Gastroesophageal sphincter (tissue), 4 donors: ENCODE measurements at places on chromosomes 2 and 18.

DNA sequence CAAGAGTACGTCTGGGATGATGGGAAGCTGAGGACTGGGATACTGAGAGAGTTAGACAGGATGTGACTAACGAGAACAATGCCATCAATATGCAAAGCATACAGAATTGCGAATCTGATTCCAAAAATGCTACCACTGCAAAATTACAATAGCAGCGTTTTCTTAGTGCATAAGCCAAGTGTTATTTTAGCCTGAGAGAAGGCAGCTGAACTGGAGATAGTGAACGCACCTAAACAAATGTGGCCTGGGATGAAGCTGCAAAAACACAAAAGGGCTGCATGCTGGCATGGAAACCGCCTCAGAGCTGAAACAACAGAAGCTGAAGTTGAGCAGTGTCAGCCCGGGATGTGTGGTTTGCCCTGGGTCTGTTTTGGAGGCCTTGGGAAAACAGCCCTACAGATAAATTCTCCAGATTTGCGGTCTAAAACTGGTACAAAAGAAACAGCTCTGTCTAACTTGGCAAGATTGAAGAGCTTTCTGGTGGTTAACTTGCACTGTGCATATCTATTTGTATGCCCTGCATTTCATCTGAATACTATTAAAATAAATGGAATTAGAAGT is 45.5 kb downstream of the LYPD6 start:
- no peak for ATAC-seq

DNA sequence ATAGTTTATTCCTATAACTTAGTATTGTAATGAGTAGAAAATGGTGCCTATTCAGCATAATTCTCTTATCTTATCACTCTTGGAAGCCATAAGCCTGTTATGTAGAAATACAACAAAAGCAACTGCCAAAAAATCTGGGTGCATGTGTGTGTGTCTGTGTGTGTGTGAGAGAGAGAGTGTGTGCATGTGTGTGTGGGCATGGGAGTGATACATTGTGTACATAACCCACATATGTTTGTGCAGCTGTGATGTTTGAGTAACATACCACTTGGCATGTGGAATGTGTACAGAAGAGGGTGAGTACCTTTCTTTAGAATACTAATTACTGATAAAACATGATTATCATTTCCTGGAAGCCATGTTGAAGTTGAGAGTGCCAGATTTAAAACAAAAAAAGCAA is 642.3 kb upstream of the SYT4 start:
- no peak for ATAC-seq

DNA sequence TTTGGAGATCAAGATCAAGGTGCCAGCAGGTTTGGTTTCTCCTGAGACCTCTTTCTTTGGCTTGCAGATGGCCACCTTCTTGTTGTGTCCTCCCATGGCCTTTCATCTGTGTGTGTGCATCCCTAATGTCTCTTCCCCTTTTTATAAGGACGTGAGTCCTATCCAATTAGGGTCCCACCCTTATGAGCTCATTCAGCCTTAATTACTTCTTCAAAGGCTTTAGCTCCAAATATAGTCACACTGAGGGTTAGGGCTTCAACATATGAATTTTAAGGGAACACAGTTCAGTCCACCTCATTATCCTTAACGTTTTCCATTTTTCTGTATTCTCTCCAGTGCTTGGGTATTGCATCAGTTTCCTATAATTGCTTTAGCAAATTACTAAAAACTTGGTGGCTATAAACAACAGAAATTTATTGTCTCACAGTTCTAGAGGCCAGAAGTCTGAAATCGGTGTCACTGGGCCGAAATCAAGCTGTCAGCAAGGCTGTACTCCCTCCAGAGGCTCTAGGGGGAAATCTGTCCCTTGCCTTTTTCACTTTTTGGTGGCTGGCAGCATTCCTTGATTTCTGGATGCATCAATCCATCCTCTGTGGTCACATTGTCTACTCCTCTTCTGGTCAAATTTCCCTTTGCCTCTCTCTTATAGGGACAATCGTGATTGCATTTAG is 34.1 kb downstream of the CDC42EP3 start:
- ATAC-seq: no peak

- no peak for ATAC-seq
Observed at GRCh38 chr2:46827274-46828134, 88.1 kb downstream of the MCFD2 start.

DNA sequence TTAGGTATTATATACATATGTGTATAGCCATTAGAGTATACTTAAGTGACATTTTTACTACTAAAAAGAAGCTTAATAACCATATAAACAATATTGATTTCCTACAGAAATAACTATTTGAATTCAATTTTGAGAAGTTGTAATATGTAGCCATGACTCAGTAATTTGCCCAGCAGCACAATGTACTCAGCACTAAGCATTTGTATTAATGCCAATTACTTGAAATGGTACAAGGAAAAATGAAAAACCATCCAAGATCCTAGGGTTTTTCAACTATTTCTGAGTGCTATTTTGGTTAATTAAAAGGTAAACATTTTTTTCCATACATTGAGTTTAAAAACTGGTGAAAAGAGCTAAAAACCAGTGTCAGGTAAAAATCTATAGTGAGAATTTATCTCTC is 324.0 kb downstream of the KCNJ3 start:
- no peak for ATAC-seq

- ATAC-seq: no peak
Observed at GRCh38 chr2:178632729-178633128, 152.5 kb downstream of the PLEKHA3 start.

GRCh38 chr2:181058378-181059269 is 78.2 kb downstream of the UBE2E3 start:
- no peak for ATAC-seq

- no peak for ATAC-seq
Observed at GRCh38 chr2:8170552-8171327, 511.1 kb upstream of the ID2 start.

- ATAC-seq: no peak
Observed at GRCh38 chr18:61360404-61361383, 27.5 kb downstream of the CDH20 start.

- no peak for ATAC-seq
Observed at GRCh38 chr2:237510502-237511217, 23.6 kb downstream of the MLPH start.

DNA sequence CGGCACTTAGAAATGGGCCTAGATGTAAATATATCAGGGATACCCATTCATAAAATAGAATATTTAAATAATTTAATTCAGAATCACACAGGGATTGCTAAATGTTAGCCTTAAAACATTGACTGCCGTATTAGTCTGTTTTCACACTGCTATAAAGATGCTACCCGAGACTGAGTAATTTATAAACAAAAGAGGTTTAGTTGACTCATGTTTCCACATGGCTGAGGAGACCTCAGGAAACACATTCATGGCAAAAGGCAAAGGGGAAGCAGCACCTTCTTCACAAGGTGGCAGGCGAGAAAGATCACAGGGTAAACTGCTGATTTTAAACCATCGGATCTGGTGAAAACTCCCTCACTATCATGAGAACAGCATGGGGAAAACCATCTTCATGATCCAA is 223.6 kb upstream of the GULP1 start:
- no peak for ATAC-seq

DNA sequence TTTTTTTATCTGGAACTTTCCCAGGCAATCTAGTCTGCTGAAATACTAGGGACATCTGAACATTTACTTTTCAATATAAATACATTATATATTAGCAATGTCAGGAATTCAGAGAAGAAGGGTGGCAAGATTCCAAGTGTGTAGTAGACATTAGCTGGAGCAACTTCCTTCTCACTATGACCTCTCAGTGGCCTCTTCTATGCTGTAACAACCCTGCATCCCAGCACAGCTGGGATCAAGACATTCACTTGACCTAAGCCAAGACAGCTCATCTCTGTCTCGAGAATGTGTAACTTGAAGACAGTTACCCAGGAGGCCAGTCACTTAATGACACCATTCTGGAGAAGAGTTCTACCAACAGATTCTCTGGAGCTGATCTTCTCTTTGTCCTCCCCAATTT is 61.7 kb upstream of the RALBP1 start:
- ATAC-seq: no peak

DNA sequence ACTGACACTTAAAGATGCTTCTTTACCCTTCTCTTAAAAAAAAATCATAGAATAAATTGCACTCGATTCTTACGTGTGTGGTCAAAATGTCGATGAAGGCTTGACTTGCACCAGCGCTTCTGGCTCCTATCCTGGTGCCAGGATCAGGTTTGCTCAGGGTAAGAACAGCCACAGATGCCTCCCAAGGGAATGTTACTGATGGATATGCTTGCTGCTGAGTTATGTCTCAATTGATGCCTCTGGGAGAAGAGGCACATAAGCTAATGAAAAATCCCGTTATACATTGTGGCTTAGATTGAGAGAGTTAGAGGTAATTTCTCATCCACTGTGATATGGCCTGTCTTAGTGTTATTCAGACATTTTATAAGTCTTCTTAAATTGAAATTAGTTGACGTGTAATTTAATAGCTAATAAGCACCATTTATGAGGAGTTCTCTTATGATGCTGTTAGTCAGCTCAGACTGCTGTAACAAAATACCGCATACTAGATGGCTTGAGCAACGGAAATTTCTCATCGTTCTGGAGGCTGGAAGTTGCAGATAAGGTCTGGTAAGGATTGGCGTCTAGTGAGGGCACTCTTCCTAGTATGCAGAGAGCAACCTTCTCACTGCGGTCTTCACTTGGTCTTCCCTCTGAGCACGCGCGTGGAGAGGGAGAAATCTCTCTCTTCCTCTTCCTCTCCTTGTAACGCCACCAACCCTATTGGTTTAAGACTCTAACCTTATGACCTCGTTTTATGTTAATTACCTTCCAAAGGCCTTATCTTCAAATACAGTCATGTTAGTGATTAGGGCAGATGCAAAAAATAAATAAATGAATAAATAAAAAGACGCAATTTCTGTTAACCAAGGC is 116.6 kb upstream of the NOSTRIN start:
- ATAC-seq: no peak

DNA sequence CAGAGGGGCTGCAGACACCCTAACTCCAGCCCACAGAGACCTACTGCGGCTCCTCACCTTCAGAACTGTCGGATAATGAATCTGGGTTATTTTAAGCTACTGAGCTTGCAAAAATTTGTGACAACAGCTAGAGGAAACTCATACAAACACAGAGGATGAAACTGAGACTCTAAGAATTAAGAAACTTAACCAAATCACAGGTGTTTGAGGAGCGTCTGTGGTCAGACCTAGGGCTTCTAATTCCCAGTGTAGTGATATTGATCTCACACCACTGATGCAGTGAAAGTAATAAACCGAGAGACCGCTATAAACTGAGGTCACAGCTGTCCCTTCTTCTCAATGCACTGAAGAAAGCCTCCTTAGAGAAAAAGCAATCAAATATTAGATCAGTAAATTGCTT is 110.1 kb downstream of the RGPD3 start:
- no peak for ATAC-seq

DNA sequence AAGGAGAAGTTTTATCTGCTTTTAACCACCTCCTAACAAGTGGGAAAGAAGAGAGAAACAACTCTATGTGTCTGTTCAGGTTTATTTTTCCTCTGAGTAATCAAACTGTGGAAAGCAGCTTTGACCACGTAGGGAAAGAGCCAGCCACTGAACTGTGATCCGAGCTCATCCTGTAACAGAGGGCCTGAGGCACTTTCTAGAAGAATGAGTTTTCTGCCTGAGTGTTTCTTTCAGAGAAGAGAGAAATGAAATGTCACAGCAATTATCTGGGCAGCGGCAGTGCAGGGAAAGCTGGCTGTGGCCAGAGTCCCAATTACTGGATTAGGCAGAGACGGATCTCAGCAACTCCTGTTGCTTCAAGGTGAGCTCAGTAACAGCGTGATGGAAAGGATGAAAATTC is 151.9 kb downstream of the CD226 start:
- ATAC-seq: no peak

DNA sequence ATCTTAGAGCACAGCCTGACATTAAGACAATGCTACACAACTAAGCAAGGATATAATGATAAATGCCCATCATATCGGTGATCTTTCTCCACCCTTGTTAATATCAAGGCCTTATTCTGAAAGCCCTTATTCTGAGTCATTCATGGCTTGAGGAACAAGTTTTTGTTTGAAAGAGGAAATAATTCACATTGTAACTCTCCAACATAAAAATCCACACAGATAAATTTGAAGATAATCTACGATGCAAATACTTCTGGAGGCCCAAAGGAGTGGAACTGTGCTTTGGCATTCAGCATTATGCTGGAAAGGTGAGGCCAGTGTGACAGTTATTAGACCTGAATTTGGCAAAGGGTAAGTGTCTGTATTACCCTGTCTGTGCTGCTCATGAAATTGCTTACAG is 227.4 kb downstream of the MYO3B start:
- ATAC-seq: no peak

DNA sequence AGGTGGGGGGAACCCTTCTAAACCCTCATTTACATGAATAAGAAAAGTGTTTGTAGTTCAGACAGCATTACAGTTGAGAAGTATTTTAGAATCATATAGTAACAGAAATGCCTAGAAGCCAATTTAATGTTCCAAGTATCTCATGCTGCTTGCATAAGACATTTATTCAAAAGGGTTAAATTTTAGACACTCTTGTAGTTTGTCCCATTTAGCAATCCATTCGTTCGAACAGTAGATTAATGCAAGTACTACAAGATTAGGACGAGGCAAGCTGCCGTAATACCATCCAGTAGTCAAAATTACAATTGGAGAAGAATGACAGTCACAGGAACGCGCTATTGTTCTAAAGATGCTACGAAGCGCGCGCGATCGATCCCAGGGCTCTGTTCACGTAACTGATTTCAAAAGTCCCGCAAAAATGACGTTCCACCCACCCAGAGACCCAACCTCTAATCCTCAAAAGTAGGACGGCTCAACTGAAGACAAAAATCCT is 1.2 kb downstream of the TMEM237 start:
- peak; percentile 42 for ATAC-seq

DNA sequence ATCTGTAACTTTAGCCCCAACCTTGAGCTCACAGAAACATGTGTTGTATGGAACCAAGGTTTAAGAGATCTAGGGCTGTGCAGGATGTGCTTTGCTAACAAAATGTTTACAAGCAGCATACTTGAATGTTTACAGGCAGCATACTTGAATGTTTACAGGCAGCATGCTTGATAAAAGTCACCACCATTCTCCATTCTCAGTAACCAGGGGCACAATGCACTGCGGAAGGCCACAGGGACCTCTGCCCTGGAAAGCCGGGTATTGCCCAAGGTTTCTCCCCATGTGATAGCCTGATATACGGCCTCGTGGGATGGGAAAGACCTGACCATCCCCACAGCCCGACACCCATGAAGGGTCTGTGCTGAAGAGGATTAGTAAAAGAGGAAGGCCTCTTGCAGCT is 52.4 kb downstream of the LONRF2 start:
- no peak for ATAC-seq

DNA sequence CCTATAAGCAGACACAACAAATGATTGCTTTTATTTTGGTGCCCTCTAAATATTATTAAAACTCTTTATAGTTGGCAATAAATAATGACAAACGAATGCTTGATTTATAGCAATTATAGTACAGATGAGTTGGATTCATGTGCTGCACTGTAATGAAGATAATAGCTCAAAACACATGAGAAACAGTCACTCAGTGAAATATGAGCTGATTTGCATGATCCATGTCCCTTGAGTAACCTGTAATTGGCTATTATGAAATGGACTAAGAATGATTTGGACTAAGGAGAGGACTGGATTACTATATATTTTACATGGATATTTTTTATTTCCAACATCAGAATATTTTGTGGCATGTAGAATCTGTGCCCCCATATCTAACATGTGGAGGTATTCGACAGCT is 365.6 kb upstream of the UBE2E3 start:
- ATAC-seq: no peak
